Astrocyte of the spinal cord (primary cell): ENCODE measurements at places on chromosomes 3 and 15.

- no peak for DNase-seq
These were observed 31.3 kb upstream of the TRIM59 start for GRCh38 chr3:160480931-160481330.

DNA sequence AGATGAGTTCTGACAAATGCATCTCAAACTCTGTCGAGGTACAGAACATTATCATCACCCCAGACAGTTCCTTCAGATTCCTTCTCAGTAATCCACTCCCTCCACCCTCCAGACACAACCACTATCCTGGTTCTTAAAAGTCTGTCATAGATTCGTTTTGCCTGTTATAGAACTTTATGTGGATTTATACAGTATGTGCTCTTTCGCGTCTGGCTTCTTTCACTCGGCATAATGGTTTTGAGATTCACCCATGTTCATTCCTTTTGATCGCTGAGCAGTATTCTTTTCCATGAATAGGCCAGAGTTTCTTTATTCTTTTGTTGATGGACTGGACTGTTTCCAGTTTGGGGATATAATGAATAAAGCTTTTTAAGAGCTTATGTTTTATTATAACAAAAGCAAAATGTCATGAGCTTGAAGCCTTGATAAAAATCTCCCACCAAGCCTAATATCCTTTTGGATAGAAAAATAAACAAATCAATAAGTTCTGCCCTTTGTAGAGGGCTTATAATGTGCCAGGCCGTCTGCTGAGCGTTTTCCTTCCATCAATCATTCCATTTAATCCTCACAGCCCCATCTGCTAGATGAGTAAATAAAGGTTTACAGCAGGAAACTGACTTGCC lies 21.3 kb upstream of the RFTN1 start:
- DNase-seq: no peak

DNA sequence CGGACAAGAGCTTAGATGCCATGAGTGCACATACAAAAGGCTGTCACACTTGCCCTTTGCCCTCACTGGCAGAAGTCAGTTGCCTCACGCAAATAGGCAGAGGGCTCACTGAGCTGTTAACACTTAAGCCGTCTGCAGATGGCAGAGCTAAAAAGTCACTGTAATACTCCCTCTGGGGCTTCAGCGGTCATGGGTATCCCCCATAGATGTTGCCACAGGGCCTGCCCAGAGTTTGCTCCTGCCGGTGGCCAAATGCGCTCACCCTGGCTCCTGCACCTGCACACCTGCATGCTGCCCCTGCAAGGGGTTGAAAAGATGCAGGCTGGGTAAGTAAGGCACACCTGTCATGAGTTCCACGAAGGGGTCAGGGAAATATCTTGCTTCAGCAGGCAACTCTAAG lies 741.5 kb downstream of the EDEM1 start:
- DNase-seq: no peak

DNA sequence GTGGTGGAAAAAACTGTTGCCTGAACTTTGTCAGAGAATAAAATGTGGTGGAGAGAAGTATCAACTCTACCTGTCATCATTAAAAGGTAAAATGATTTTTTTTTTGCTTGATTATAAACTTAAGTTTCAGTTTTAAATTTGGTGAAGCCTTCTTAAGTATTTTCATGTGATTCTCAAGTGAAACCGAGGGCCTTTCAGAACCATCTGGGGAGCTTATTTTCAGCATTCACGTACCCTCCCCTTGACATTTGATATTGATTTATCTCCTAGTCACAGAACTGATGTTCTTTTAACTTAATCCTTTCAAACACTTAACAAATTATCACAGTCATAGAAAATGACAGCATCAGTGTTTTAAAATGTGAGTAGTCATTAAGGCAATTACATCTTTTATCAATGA lies 38.5 kb downstream of the HPS3 start:
- no peak for DNase-seq

DNA sequence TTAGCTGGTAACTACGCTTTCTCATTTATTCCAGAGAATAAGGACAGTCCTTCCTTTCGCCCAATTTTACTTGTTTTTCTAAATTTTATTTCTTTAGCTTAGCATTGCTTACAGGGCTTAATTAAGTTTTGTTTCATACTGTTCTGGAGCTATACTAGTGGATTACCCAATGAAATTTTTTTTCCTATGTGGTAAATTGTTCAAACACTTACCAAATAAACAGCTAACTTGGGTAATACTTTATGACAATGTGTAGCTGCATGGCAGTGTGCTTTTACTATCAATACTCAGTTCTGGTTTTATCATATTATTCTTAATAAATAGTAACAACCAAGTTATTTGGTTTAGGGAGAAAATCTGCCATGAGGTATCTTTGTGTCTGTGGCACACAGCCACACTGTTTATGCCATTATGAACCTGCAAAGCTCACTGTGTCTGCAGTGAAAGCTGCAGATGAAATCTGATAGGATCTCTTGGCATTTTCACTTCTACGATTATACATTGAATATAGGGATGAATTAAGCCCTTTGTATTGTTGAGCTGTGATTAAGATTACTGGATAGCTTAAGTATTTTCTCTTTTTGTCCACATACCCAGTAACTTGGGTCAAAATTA lies 37.2 kb downstream of the UBE2E2 start:
- no peak for DNase-seq

GRCh38 chr15:70320077-70320476 lies 222.4 kb upstream of the TLE3 start:
- DNase-seq: no peak

GRCh38 chr3:29436612-29437323 lies 155.9 kb downstream of the RBMS3 start:
- no peak for DNase-seq

DNA sequence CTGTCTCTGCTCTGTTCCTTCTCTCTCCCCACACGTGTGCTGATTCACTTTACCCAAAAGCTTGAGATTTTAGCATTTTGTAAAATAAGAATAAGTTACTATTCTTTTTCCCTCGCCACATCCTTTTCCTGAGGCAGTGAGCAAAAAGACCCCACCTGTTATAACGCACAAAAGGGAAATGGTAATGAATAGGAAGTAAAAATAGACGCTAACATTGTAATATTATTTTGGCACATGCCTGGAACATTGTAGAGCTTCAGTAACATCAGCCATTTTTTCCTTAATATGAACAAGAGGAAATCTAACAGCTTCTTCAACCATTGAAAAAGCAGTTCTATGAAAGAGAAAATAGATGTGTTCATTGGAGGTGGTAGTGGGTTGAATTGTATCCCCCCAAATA lies 40.5 kb downstream of the CD200 start:
- no peak for DNase-seq

GRCh38 chr15:65330934-65331645 lies 26.6 kb downstream of the RNU5B-1 start:
- DNase-seq: no peak

GRCh38 chr3:46966811-46967210 lies 9.7 kb downstream of the CCDC12 start:
- no peak for DNase-seq

DNA sequence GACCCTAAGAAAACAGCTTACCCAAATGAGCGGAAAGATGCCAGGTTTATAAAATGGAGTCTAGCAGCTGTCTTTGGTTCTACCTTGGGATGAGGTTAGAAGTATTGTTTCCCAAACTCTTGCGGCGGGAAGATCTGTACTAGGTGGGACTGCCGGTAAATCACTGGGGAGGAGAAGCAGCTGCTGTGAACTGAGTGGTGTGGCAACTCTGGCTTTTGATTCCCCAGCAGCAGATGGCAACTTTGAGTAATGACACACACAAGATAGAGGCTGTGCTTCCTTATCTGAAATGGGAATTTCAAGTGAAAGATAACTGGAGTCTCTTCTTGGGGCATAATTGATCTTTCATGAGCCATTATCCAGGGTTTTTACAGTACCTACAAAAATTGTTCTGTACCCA lies 184.9 kb downstream of the ATG7 start:
- DNase-seq: no peak

DNA sequence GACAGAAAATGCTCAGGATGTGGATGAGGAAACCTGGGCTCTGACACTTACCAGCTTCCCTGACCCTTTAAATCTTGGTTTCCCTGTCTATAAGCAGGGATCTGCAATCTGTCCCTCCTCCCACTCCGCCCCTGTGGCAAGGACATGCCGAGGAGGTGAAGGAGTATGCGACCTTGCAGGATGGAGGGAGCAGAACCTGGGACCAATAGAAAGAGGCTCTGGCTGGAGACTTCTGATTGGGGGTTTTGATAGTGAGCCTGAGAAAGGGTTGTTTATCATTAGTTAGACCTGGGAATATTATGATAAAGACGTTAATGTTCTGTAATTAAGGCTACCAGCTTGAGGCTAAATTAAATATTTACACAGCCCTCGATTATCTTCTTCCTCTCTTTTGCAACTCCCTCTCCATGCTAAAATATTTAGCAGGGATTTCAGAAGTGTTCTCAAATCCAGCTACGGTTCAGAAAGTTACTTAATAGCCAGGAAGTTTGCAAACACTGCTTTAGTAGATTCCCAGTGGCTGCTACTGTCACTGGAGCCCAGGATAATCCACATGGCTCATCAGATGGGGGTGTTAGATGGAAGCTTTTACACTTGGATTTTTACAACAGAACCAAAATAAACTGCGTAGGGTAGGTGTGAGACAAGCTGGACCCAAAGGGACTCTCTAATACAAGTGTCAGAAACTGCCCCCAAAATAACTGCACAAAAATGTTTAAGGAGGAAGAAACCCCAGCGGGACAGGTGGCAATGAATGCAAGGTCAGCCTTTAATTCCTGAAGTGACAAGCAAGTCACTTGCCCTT lies 9.2 kb upstream of the PAQR5 start:
- DNase-seq: no peak

- no peak for DNase-seq
These were observed 66.6 kb downstream of the CBLB start for GRCh38 chr3:105802118-105802706.
